ENCODE measurements at places on chromosomes 5 and 9. TPM values are rescaled to one million over a fixed set of nuclear protein-coding genes. Genes with fewer than 3 reads are reported as not detected.

The DIPK1B gene
- total RNA-seq: 15.1 TPM

The HAVCR1 gene
- not detected for total RNA-seq

The SNCAIP gene
- total RNA-seq: 4.4 TPM

The ESM1 gene
- 0.68 TPM for total RNA-seq

The OTP gene
- not detected for total RNA-seq

The C5orf52 gene
- total RNA-seq: not detected

The RASEF gene
- 11.5 TPM for total RNA-seq

The SLC35D2 gene
- total RNA-seq: 32.4 TPM

The INSL6 gene
- total RNA-seq: not detected

The SAXO1 gene
- 0.15 TPM for total RNA-seq

The IFNA4 gene
- not detected for total RNA-seq

The OLFM1 gene
- 24.1 TPM for total RNA-seq

The HTR4 gene
- total RNA-seq: not detected

The ANXA1 gene
- 340 TPM for total RNA-seq

The CD72 gene
- 4.5 TPM for total RNA-seq

The FOXD4L4 gene
- total RNA-seq: 0.77 TPM

The PCDHB5 gene
- 1.8 TPM for total RNA-seq

The PKD2L2 gene
- total RNA-seq: not detected

The ZNF658 gene
- total RNA-seq: 5.4 TPM

The SLC4A9 gene
- 0.32 TPM for total RNA-seq

The GFRA3 gene
- 0.53 TPM for total RNA-seq

The ADGRD2 gene
- not detected for total RNA-seq

The FRRS1L gene
- 0.06 TPM for total RNA-seq

The PCDHB2 gene
- total RNA-seq: 5.6 TPM

The IL5 gene
- total RNA-seq: not detected

The LRRTM2 gene
- 0.30 TPM for total RNA-seq

The LCN15 gene
- total RNA-seq: not detected

The RACK1 gene
- total RNA-seq: 1,202 TPM

The PCDHB7 gene
- 1.9 TPM for total RNA-seq

The UGCG gene
- total RNA-seq: 41.3 TPM

The NIPAL4 gene
- not detected for total RNA-seq

The TMC1 gene
- not detected for total RNA-seq

The TPRN gene
- total RNA-seq: 17.8 TPM

The PCDHGA9 gene
- total RNA-seq: 4.8 TPM

The IFNA21 gene
- total RNA-seq: not detected

The GARIN3 gene
- total RNA-seq: not detected

The SPATA31E1 gene
- not detected for total RNA-seq

The LECT2 gene
- total RNA-seq: not detected

The GAPVD1 gene
- 70.6 TPM for total RNA-seq

The SLU7 gene
- total RNA-seq: 55.1 TPM

The ADAMTS12 gene
- 7.6 TPM for total RNA-seq

The PCDHGA1 gene
- total RNA-seq: 0.53 TPM

The FBN2 gene
- total RNA-seq: 0.83 TPM

The IL9 gene
- total RNA-seq: not detected

Measured in lower lobe of right lung (tissue), 2 donors.